ENCODE measurements at places on chromosomes 2 and 18.

DNA sequence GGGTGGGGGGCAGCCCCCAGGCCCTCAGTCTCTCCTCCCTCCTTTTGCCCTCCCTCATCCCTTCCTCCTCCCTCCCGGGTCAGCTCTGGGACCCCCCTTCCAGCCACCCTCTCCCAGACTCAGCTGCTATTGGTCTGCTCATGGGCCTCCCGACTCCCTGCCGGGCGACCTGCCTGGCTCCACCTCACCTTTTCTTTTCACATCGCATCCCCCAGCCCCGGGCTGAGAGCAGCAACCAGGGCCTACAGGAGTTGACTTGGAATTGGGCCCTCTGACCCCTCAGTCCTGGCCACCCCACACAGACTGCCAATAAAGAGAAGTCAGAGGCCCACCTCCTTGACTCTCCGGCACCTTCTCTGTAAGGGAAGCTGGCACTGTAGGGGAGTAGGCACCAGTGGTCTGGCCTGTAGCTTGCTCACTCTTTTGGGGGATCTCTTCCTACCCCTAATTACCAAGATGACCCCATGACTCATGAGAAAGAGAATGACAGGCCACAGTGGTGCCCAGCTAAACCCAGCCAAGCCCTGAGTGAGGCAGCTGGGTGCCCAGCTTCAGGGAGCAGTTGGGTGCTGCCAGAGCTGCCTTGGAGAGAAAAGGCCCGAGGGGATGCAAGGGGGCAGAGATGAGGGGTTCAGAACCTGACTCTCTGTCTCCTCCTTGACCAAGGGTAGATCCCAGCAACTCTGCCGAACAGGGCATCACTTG lies 2.0 kb upstream of the ECEL1 start:
- no peak for DNase-seq

DNA sequence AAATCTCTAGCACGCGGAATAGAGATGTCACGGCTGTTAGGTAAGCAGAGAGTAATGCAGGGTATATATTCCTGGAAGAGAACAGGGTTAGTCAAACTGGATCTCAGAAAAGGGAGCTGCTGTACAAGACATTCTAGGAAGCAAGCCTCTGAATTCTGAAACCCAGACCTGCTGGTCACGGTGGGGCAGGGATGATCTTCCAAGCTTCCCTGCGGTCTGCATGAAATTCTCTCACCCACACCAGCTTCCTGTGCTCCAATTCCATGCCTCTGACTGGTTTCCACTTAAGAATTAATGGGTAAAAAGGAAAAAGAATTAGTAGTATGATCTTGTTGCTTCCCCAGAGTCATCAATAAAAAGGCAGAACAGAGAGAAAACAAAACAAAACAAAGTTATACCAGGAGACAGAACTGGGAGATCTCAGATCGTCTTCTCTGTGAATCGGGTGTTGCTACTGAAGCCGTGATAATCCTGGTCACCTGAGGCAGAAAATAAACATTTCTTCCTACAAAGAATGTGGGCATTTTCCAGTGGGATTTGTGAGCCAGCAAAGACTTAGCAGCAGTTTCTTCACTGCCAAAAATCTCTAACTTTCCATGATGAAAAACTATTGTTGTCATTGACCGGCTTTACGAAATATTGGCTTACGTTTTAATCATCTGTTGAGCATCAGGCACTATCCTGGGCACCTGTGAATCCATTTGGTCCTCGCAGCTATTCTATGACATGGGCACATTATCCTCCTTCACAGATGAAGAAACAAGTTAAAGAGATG lies 5.3 kb upstream of the CYP27C1 start:
- DNase-seq, result no peak

- no peak for DNase-seq
Observed at GRCh38 chr2:237982039-237982725, 15.4 kb downstream of the UBE2F start.

DNA sequence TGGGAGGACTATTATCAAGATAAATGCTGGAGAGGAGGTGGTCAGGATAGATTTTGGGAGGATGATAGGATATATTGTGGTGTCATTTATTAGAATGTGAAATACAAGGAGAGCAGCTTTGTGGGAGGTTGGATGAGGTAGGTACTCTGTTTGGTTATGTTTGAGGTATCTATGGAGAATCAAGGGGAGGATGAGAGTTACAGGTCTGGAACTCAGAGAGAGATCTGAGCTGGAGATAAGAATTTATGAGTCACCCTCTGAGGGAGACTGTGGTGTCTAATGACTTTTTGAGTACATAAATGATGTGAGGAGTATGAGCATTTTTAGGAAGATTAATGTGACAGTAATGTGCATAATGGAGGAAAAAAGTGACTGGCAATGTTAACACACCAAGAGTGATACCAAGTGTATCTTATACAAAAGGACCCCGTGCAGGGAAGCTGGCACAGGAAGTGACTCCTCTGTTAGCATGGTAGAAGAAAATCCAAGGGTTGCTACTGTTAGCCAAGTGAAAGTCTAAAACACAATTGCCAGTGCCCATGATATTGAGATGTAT lies 48.2 kb downstream of the CRIM1 start:
- no peak for DNase-seq

- no peak for DNase-seq
Observed at GRCh38 chr18:33560686-33561370, 17.2 kb upstream of the ASXL3 start.

GRCh38 chr2:16661526-16661925 lies 4.1 kb downstream of the CYRIA start:
- DNase-seq, result no peak

- DNase-seq, result peak; percentile 26
Observed at GRCh38 chr2:74507926-74508520, 528 bp upstream of the PCGF1 start.

GRCh38 chr2:207663870-207664545 lies 38.8 kb upstream of the METTL21A start:
- no peak for DNase-seq

DNA sequence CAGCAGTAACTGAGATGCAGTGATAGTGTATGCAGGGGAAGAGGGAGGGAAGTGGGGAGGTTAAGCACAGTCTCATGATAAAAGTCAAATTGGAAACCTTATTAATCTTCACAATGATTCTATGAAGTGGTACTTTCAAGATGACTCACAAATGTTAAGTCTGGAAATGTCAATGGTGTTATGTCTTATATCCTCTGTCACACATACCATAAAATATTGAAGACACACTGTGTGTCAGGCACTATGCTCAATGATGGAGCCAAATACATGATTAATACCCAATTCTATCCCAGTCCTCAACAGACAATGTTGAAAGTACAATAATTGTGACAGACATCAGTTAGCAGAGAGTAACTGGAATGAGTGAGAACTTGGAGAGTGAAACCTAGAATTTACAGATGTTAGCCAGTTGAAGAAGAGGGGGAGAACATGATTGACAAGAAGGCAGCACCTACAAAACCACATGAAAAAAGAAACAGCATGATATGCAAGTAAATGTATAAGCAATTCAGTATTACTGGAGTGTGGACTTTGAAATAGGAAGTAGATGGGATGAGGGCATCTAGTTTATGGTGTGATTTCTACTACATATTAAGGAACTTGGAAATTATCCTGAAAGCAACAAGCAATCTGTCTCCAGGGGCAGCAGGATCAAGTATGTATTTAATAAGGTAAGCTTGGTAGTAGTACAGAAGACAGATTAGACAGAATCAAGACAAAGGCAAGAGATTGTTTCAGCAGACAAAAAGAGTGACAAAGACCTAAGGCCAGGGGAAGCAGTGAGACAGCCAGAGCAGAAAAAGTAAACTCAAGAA lies 107.6 kb downstream of the STRN start:
- no peak for DNase-seq

DNA sequence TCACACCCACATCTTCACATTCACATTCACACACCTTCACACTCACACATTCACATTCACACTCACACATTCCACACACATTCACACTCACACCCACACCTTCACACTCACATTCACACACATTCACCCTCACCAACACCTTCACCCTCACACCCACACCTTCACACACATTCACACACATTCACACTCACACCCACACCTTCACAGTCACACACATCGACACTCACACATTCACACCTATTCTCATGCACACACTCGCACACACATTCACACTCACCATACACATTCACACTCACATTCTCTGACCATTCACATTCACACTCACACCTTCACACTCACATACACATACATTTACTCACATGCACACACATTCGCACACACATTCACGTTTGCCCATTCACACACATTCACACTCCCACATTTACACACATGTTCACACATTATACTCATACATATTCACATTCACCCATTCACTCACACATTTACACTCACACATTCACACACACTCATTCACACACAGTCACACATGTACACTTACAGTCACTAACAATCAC lies 62.7 kb downstream of the BIN1 start:
- no peak for DNase-seq

DNA sequence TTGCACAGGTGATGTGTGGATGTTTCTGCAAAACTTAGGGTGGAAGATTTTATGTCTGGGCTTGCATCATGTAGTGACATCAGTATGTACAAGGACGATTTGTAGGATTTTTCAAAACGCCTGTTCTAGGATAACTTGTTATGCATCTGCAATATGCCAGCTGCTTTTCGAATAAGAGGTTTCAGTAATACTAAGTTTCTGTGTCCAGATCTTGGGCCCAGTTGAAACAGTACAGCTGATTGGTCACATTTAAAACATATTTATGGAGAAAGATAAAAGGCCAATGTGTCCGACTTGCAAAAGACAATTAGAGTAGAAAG lies 1.2 kb downstream of the PTPN4 start:
- DNase-seq, result no peak

GRCh38 chr18:25827961-25828561 lies 262.4 kb downstream of the SS18 start:
- no peak for DNase-seq

- DNase-seq, result no peak
Observed at GRCh38 chr18:8912348-8913326, 189.9 kb upstream of the NDUFV2 start.

GRCh38 chr2:77086051-77086450 lies 436.1 kb downstream of the LRRTM4 start:
- no peak for DNase-seq

- DNase-seq, result no peak
Observed at GRCh38 chr2:199607914-199608313, 150.2 kb upstream of the SATB2 start.

- no peak for DNase-seq
Observed at GRCh38 chr2:159891917-159892730, 94.1 kb upstream of the CD302 start.

- no peak for DNase-seq
Observed at GRCh38 chr18:36499938-36500337, 202.4 kb downstream of the FHOD3 start.

- no peak for DNase-seq
Observed at GRCh38 chr2:202278944-202279343, 13.4 kb downstream of the NOP58 start.

DNA sequence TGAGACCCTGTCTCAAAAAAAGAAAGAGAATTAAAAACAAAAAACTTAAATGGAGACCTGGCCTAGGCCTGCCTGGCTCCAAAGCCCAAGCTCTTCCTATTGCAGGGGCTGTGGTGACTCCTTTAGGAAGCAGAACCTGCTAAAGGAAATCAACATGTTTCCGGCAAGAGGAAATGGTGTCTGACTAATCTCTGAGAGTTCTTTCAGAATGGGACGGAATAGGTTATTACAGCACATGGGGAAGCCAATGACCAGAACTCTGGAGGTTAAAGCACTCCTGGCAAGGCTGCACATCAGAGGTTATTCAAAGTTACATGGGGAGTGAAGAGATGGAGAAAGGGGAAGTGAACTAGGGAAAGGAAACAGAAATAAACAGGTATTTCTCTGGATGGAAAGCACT lies 21.4 kb downstream of the KIF3C start:
- no peak for DNase-seq

DNA sequence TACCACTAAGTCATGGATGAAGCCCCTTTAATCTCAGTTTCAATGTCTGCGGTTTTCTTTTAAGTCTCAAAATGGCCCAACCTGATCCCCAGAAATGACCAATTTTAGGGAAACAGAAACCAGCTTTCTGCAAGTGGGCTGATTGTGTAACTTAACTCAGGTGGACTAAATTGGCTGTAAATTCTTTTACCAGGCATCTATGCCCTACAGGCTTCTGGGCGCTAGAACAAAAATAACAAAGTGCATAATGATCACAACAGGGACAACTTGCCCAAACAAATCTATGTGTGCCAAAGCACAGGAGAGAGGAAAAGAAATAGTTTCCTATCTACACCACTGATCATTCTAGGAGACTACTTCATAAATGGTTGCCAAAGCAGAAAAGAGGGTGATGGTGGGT lies 112.3 kb upstream of the SETBP1 start:
- DNase-seq, result no peak

DNA sequence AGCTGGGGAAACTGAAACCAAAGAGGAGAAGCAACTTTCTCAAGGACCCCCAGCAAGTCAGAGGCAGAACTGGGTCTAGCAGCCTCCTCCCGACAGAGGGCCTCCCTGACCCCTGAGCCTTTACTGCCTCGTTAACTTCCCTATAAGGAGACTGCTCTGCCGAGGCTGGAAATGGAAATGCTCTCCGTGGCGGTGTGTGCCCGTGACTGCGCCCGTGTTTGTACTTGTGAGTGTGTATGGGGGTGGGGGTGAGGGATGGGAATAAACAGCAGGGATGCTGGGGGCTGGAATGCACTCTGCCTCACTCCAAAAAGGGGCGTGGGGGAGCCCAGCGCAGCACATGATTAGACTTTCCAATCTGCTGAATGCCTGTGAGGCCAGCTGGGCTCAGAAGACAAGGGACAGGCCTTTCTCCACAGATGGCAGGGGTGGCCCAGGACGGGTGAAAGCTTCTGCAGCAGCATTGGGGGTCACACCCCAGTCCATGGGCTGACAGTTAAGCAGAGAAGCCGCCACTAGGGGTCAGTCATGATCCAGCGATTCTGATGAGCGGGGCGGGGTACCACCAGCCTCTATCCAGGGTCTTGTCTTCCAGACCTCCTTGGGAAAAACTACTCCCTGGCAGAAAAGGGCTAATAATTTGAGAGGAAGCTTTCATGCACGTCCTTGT lies 26.8 kb downstream of the MPHOSPH10 start:
- DNase-seq, result peak; percentile 56

- DNase-seq, result no peak
Observed at GRCh38 chr2:9219027-9219445, 12.4 kb downstream of the ASAP2 start.

GRCh38 chr2:217433522-217433921 lies 569.3 kb downstream of the TNS1 start:
- no peak for DNase-seq

DNA sequence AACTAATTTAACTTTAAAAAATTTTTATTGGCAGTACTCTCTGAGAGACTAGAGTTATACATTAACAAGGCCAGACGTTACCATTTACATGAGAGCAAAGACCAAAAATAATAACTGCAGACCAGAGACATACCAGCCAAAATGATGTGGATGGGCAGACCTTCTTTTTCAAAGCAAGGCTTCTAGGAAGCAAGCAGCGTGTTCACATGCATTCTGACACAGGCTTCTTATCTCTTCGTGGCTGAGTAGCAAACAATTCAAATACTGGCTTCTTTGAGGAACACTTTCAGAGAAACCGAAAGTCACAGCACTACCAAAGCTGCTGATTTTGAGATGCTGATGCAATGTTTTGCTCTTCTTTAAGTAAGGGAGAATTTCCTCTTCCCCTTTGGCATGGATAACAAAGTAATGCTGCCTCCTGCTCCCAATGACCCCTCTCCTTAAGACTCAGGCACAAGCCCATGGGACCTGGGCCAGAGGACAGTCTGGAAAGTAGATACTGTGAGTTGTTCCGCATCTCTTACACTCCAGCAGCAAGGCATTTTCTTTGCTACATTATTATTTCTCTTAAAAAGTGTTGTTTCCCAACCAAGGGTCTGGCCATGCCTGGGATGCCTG lies 181.9 kb downstream of the MREG start:
- no peak for DNase-seq

All from effector CD8-positive, alpha-beta T cell (primary cell).